ENCODE measurements at places on chromosomes 4 and X.

GRCh38 chrX:53125506-53125905 lies 31.6 kb downstream of the KANTR start:
- DNase-seq = no peak

DNA sequence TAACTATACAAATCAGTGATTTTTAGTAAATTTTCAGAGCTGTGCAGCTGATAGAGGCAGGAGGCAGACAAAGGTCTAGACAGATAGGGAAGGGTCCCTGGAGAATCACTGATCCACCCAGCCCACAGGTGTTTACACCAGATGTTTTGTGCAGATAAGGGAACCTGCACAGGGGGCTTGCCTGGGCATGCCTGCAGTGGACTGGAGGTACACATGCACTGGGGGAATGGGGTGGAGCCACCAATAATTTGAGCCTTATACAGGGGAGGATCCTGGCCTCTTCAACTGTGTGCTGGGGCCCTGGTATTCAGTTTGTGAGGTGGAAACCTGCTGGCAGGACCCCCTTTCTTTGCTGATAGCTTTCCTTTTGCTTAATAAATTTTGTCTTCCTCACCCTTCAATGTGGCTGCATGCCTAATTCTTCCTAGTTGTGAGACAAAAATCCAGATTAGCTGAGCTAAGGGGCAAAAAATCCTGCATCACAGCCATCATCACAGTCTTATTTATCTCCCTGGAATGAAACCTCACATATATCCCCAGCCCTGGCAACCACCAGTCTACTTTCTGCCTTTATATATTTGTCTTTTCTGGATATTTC lies 102.8 kb downstream of the KDM6A start:
- no peak for DNase-seq

DNA sequence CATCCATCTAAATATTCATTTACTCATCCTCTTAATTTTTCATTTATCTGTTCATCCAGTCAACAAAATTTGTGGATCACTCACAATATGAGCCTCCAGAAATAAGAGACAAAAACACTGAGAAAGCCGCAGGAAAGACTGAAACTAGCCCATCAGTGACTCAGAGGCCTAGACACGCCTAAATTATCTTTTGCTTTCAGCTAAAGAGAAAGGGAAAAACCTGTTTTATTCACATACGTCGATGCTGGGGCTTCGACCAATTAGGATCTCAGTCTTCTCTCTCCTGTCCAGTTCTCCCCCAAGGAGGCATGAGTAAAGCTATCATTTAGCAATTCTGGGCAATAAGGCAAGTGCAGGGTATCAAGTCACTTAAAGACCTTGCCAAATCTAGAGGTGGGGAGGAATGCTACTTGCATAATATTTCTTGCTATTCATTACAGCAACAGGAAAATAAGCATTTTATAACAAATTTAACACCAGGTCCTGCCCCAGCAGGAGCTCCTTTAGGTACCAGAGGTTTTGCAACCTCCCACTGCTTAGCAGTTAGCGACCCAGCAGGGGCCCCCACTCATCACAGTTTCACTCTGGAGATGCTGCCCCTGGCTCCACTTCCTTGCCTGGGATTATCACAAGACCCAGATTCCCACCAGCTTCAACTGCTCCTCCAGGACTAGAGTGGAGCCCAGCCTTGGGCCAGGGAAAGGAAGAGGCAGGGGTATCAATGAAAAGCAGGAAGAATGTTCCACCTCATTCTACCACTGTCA lies 30.1 kb upstream of the TMEM154 start:
- DNase-seq = no peak

DNA sequence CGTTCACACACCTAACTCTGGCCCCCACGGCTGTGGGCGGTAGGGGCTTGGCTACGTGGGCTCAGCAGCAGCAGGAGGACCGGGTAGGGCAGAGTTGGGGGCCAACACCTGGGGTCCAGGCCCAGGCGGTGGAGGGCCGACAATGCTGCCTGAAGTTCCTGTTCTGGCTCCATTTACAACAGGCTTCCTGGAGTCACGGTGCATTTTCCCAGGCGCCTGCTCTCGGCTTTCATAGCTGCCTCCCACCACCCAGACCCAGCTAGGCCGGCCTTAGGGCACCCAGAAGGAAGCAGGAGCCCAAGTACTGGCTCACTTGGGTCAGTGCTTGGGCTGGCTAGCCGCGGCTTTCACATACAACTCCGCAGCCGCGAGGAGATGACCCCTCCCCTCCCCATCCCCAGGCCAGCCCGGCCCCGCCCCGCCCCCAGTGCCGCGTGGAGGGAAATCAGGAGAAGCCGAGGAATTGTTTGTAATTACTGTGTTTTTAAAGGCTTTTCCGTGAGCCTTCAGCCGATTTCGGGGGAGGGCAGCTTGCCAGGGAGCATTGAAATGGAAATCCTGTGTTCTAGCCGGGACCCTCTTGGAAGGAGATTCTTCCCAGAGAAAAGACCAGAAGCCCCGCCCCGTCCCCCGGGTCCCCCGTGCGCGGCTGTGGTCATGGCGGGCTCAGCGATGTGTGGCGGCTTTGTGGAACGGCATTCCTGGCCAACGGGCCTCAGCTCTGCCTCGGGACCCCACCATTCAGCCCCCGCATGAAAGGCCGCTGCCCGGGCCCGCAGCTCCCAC lies 28.5 kb downstream of the PJA1 start:
- DNase-seq = no peak

- DNase-seq = no peak
Measured at GRCh38 chrX:103513067-103513466, 6.2 kb downstream of the RAB40A start.

GRCh38 chr4:165610679-165611437 lies 232.1 kb downstream of the CPE start:
- no peak for DNase-seq

Measured in SHP77 (cell line).